ENCODE measurements at places on chromosomes 4 and X.

GRCh38 chr4:140113653-140114052, 40.3 kb downstream of the MAML3 start:
- DNase-seq = no peak

- DNase-seq = no peak
Measured at GRCh38 chr4:39433878-39434492, 24.7 kb downstream of the RPL9 start.

GRCh38 chrX:73832319-73832718, 269.3 kb downstream of the CHIC1 start:
- DNase-seq = no peak

DNA sequence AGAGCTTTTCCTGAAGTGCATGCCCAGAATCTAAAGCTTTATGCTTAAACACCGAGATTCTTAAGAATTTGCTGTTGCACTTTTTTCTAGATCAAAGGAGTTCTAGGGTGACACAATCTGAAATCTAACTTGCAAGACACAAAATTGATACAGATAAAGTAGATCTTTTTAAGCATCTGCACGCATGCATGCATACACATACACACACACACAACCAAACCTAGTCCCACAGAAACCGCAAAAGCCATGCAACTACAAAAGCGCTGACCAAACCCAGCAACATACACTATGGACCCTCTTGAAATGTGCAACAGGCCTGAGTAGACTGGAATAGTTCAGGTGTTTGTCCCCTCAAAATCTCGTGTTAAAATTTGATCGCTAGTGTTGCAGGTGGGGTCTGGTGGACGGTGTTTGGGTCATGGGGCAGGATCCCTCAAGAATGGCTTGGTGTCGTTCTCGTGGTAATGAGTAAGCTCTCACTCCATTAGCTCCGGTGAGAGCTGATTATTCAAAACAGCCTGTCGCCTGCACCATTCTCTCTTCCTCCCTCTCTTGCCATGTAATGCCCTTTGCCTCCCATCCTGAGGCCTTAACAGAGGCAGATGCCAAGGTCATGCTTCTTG, 52.7 kb downstream of the IRF2 start:
- no peak for DNase-seq

GRCh38 chr4:22190855-22191254, 242.3 kb upstream of the KCNIP4 start:
- no peak for DNase-seq

- DNase-seq = no peak
Measured at GRCh38 chrX:40952855-40953254, 132.4 kb upstream of the USP9X start.

GRCh38 chr4:48943387-48943786, 36.8 kb upstream of the OCIAD2 start:
- DNase-seq = no peak

DNA sequence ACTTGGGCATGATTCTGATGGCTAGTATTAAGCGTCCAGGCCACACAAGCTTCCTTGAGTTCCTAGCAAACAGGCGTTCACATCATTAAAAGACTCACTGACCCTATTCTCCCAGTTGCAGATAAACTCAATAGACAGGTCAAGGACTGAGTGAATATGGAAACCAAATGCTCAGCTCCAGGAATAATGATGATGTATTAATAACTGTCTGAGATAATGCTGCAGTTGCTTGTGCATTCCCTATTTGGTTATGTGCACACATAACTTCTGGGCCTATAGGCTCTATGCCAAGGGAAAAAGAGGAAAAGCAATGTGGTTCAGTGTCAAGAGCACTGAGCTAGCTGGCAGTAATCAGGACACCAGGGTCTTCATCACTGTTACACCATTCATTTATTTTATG, 3.5 kb downstream of the RAB9B start:
- DNase-seq = no peak

GRCh38 chr4:109947918-109948317, 35.2 kb downstream of the EGF start:
- DNase-seq = no peak

- no peak for DNase-seq
Measured at GRCh38 chr4:3802571-3803474, 36.6 kb downstream of the ADRA2C start.

- DNase-seq = no peak
Measured at GRCh38 chr4:42558156-42558555, 98.7 kb downstream of the ATP8A1 start.

DNA sequence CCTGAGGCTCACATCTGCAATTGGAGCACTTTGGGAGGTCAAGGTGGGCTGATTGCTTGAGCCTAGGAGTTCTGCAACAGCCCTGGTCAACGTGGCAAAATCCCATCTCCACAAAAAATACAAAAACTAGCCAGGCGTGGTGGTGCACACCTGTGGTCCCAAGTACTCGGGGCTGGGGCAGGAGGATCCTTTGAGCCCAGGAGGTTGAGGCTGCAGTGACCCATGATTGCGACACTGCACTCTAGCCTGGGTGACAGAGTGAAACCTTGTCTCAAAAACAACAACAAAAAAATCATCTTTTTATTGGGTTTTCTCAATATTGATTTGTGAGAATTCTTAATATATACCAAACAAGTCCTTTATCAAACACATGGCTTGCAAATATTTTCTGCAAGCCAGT, 64.9 kb downstream of the ANKRD17 start:
- no peak for DNase-seq

DNA sequence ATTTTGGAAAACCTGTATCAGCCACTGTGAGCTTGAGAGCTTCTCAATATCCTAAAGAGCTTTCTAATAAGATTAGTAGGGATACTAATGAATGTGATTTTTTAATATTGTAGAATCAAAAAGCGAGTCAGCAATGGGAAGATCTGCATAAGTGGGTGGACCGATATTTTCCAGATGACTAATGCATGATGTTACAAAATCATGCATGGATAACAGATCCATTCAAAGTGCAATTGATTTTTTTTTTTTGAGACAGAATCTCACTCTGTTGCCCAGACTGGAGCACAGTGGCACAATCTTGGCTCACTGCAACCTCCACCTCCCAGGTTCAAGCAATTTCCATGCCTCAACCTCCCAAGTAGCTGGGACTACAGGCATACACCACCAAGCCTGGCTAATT, 7.3 kb upstream of the CLDN2 start:
- DNase-seq = no peak

DNA sequence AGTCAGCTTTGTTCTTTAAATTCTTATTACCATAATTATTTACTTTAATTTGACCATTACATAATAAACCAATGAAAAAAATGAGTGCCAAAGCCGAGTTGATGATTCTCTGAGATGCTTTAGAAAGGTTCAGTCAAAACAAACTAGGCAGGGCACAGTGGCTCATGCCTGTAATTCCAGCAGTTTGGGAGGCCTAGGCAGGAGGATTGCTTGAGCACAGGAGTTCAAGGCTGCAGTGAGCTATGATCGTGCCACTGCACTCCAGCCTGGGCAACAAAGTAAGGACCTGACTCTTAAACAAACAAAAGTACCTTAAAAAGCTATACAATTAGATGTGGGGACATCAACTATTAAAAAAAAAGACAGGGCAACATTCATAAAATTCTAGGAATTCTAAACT, 75.0 kb downstream of the AFAP1 start:
- no peak for DNase-seq

DNA sequence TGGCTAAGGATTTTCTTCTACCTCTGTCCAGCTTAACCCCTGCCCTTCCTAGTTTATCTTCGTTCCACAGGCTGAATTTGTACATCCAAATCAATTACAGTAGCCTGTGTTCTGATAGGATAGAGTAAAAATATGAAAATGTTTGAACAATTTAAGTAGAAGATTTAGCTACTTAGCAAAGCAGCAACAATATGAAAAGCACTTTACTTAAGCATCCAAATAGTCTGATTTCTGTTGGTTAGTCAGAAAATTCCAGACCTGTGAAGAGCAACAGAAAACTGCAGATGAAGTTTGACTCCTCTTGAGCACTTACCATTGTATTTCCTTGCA, 2.0 kb downstream of the ARSJ start:
- DNase-seq = no peak

- no peak for DNase-seq
Measured at GRCh38 chrX:2969021-2969420, 37.3 kb upstream of the ARSH start.

DNA sequence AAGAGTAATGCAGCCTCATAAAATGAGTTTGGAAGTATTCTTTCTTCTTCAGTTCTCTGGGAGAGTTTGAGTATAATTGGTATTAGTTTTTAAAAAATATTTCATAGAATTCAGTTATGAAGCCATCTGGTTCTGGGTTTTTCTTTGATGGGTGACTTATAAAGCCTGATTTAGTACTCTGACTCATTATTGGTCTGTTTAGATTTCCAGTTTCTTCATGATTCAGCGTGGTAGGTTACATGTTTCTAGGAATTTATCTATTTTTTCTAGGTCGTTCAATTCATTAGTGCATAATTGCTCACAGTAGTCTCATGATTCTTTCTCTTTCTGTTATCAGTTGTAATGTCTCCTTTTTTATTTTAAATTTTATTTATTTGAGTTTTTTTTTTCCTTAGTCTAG, 111.2 kb downstream of the CEP44 start:
- no peak for DNase-seq

GRCh38 chr4:145496292-145496691, 14.6 kb downstream of the SMAD1 start:
- no peak for DNase-seq

DNA sequence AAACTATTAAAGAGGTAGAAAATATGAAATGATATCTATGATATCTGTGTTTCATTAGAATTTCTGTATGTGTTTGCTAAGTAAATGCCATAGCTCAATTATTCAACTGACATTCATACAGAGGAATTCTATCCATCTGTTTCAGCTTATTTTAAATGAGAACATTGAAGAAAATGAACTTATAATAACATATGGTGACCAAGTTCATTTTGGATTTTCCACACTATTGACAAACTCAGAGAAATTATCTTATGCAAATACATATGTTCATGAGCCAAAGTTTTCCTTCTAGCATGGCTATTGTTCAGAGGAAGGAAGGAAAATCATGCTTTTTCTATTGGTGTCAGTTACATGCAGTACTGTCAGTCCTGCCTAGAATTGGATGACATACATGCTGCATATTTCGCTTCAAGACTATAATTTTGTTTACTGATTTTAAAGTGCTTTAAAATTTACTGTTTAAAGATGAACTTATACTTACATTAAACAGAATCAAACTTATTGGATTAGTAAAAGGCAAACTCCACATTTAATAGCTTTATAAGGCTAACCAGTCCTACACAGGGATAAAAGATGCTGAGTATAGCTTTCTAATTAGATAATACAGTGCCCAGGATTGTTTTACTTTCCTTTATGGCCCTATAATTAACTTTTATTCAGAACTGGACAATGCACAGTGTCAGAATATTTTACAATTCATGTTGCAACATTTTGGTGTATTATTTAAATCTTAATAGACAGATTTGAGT, 646.2 kb downstream of the TRAM1L1 start:
- no peak for DNase-seq

Data from GM13977 (cell line).